ENCODE measurements at places on chromosomes 1 and 21.

DNA sequence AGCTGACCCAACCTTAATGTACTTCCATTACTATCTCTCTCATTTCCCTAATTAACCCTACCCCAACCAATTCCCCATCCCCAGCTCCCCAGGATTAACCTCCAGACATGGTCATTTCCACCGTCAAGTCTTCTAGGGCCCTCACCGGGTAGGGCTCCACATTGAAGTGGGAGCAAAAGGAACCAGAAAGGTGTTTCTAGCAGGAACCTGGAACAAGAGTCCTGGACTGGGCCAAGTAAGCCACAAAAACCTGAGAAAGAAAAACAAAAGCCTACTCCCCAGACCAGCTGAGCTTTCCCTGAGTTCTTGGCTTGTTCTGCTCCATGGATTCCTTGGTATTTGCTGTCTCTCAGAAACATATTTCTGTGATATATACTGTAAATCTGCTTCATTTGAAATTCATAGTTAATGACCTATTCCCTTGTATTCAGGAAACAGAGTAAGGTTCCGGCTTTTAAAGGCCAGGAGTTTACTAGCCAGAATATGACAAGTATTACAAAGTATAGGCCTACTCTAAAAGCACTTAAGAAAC, 58.4 kb downstream of the SYF2 start:
- no peak for DNase-seq

- peak; percentile 36 for DNase-seq
Measured at GRCh38 chr1:143735764-143736461, 235.9 kb downstream of the FAM72C start.

- DNase-seq: no peak
Measured at GRCh38 chr1:149945206-149945605, 8.5 kb upstream of the MTMR11 start.

- no peak for DNase-seq
Measured at GRCh38 chr1:51953079-51953478, 37.4 kb downstream of the RAB3B start.

GRCh38 chr1:71641903-71642302, 561.1 kb upstream of the ZRANB2 start:
- DNase-seq: no peak

DNA sequence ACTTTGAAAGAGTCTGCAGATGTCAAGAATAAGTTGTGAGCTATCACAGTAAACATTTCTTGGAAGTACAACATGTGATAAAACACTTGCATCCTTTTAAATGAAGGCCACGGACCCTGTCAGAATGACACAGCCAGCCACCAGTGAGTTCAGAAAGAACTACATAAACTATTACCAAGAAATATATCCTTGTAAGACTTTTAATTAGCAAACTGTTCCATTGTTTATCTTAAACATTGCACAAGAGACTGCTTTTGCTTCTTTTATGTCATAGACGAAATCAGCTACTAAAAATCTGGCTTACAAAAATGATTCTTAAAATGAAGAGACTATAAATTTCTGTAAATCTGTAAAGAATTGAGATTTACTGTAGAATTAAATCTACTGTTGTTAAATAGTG, 17.9 kb downstream of the LRRC7 start:
- DNase-seq: peak; percentile 28

DNA sequence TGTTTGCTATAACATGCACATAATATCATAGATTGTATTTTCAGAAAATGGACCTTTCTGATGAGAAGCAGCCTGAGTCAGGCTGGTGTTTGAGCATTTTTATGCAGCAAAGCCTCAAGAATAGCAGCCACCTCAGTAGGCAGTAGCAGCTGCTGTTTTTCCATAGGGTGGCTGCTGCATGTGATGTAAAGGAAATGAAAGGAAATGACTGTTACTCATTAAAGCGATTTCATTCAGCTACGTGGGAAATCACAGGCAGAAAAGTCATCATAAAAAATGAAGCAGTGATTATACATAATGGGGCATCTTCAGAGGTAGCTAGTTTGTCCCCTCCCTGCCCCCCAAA, 110.4 kb downstream of the PATJ start:
- no peak for DNase-seq

- no peak for DNase-seq
Measured at GRCh38 chr1:76268341-76268740, 193.8 kb downstream of the ST6GALNAC3 start.

DNA sequence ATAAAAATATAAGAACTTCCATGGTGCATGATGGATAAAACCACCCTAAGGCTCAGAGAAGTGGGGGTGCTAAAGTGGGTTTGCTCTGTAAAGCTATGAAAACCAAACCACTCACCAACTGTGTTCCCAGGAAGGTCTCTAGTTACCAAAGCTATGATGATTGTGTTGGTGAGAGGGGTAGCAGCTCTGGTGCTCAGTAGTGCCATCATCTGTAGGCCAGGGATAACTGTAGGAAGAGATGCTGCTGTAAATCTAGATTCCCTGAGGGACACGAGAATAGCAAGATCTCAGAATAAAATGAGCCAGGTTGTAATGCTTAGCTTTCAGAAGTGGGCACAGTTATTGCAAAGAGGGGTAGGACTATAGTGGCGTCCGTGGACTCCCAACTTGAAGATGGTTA, 124.5 kb downstream of the GREM2 start:
- no peak for DNase-seq

DNA sequence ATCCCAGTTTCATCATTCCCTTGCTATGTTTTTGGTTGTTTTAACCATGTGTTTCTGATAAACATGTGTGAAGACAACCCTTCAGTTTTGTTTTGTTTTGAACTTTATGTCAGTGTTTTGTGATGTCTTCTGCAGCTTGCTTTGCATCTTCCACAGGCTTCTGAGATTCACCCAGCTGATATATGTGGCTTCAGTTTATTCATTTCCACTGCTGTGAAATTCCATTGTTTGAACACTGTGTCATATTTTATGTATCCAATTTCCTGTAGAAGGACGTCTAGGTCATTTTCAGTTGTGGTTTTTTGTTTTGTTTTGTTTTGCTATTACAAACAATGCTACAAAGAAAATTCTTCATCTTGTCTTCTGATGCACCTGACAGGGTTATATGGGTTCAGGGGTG, 27.2 kb upstream of the SLC26A9 start:
- DNase-seq: no peak

GRCh38 chr1:240188139-240188538, 96.5 kb downstream of the FMN2 start:
- DNase-seq: no peak

DNA sequence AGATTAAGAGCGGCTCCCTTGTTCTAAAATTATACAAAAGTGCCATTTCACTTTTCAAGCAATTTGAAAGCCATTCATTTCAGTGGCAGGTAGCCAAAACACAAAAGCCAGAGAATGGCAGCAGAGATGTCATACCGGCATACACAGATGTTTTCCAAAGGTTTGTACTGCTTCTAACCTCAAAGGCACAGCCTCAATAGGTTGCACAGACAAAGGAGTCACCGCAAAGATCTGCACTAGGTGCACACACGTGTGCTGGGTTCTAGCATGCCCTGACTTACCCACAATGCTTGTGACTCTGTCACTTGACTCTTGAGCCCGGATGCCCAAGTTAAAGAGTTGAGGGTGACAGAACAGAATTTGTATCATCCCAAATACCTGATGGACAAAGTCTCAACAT, 448.9 kb upstream of the ADGRL2 start:
- DNase-seq: no peak

DNA sequence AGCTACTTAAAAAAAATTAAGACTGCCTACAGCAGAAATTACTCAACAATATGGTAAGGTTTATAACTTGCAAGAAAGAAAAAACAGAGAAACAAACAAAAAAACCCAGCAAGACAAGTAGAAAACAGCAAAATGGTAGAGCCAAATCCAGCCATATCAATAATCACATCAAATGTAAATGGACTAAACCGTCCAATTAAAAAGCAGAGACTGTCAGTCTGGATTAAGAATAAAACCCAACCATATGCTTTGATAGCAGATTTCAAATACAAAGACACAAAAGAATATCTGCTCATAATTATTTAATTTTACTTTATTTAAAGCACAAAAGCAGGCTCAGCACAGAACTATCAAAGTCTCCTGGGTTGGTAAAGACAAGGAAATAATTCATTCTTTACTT, 17.5 kb downstream of the PACC1 start:
- DNase-seq: no peak

DNA sequence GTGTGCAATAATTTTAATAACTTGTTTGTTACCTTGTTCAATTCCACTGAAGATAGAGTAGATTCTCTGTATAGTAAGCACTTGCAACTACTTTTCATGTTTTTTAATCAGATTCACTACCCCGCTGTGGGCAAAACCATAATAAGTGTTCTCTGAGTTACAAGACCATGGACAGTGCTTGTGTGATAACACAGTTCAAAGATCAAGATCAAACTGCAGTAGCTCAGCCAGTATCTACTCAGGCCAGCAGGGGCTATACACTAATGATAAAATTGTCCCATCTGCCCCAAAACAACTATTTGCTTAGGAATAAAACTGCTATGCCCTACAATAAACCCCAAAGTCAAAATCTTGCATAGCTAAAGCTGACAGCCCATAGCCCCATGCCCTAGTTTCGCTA, 129.6 kb downstream of the LRRC7 start:
- no peak for DNase-seq

- no peak for DNase-seq
Measured at GRCh38 chr21:44405091-44405947, 50.0 kb upstream of the LRRC3 start.

- DNase-seq: no peak
Measured at GRCh38 chr1:38268226-38268625, 221.6 kb upstream of the POU3F1 start.

GRCh38 chr21:36992671-36993070, 13.8 kb upstream of the RIPPLY3 start:
- DNase-seq: no peak

DNA sequence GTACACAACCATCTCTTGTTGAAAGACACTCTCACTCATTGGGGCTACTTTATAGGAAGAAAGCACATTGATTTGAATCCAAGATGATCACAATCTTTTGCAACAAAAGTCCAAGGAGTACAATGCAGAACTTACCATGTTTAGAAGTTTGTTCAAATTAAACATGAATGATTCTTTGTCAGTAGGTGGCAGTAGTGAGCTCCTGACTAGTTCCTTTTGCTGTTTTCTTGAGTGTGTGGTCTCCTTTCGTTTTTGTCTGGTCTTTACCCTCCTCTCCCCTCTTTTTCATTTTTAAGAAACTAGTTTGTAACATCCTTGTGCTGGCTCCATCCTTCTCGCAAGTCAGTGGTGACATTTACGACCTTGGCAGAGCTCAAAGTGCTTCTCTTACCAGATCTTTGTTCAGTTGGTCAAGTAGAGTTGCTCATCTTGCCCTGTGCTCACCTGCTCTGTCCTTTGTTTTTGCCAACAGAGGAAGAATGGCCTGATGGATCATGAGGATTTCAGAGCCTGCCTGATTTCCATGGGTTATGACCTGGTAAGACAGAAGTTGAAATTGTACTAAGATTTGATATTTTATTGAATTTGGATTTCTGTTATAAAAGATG, 35.7 kb upstream of the MTR start:
- DNase-seq: peak; percentile 48

DNA sequence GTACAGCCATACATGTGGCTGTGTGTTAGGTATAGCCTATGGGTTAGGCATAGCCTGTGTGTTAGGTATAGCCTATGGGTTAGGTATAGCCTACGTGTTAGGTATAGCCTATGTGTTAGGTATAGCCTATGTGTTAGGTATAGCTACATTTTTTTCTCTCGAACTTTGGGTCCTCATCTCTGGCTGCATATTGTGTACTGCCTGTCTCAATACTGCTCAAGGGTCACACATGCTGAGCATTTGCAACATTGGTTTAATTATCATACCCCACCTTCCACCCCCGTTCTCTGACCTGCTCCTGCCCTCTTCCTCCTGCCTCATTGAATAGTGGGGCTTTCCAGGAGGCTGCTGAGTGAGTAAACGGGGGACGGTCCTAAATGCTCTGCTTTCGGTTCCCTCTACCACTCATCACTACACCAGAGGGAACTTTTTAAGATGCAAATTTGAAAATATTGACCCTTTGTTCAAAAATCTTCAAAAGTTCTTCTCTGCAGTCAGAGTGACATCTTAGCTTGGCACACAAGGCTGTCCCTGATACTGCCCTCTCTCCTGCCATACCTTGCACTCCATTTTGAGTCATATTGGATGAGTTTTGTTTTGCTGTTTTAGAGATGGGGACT, 17.8 kb downstream of the OR2B11 start:
- DNase-seq: no peak

- DNase-seq: no peak
Measured at GRCh38 chr1:225354906-225355305, 72.9 kb downstream of the LBR start.

DNA sequence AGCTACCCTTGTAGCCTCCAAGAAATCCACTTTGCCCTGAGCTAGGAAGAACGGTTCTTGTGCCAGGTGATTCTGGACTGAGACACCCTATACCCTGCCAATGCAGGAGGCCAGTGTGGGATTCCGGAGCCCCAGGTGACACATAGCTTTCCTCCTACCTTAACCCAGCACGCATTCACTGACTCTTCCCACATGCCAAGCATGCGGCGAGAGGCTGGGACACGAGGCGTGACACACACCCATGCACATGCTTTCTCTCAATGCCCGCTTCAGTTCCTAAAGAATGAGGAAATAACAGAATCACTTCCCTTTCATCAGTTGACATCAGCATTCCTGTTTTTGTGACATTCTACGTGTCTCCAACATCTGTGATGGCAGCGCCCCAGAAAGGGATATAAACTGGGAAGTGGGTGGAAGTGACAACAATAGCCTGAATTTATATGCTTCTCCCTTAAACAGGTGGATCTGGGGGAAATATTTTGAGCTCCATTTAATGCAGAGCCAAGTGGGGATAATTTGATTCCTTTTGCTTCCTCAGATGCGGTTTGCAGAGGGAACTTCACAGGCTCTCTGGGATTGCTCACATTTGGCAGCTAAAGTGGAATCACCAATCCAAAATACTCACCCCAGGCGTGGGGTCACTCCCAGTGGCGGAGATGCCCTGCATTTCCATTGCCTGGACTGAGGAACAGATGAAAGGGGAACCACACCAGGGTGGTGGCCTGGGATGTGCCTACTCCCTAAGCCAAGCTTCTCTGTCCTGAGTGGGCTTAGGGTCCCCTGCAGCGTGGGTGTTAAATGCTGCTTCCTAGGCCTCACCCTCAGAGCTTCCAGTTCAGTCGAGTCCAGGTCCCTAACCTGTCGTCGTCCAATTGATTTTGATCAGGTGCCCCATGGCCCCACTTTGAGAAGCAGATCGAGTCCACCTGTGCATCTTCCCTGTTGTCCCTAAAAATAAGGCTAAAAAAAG, 445.1 kb downstream of the SIPA1L2 start:
- DNase-seq: no peak

GRCh38 chr1:150995460-150995859, 11.2 kb downstream of the MINDY1 start:
- DNase-seq: no peak

DNA sequence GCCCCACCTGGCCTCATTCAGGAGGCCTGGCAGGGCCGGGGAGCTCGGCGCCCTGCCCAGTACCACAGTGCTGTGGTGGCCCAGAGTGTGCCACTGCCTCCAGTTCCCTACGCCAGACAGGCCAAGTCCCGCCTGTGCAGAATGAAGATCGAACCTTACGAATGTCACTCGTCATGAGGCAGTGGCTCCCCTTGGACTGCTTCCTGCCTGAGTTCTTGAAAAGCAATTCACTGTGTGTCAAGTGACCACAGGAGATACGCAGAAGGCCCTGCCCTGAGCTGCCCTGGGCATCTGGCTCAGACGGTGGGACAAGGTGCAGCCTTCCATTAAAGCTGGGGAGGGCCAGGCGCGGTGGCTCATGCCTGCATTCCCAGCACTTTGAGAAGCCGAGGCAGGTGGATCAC, 49.6 kb upstream of the LRP8 start:
- DNase-seq: no peak

Data from M059J (cell line).